ENCODE measurements at places on chromosomes 13 and 19. TPM values are rescaled to one million over a fixed set of nuclear protein-coding genes. Genes with fewer than 3 reads are reported as not detected.

Gene CYP4F12
- not detected for total RNA-seq

Gene ATP1A3
- 1.4 TPM for total RNA-seq

Gene NECTIN2
- total RNA-seq, result 0.08 TPM

Gene CGB8
- total RNA-seq, result not detected

Gene CASP14
- not detected for total RNA-seq

Gene ICAM3
- total RNA-seq, result 107 TPM

Gene THSD8
- 28.0 TPM for total RNA-seq

Gene BEST2
- total RNA-seq, result 0.12 TPM

Gene TRPC4
- not detected for total RNA-seq

Gene IFNL3
- not detected for total RNA-seq

Gene TSSK6
- total RNA-seq, result 3.0 TPM

Gene ZNF229
- 0.08 TPM for total RNA-seq

Gene REEP6
- total RNA-seq, result 1.4 TPM

Gene CBY2
- not detected for total RNA-seq

Gene TMEM238
- 9.7 TPM for total RNA-seq

Gene MZT1
- total RNA-seq, result 22.8 TPM

Gene GNG7
- 0.13 TPM for total RNA-seq

Gene TUBA3C
- not detected for total RNA-seq

Gene ACER1
- 0.24 TPM for total RNA-seq

Gene ZNF45
- total RNA-seq, result 13.1 TPM

Gene CKAP2
- 37.3 TPM for total RNA-seq

Gene ZNF730
- 0.21 TPM for total RNA-seq

Gene HSD17B14
- total RNA-seq, result 0.64 TPM

Gene MAST1
- 1.4 TPM for total RNA-seq

All from activated T-helper 1 cell treated with anti-CD3 and anti-CD28 coated beads, Interleukin-12 subunit alpha, Interleukin-12 subunit beta, Interleukin-2, Interleukin-4 antibody, amounts not matched to agents 30 ng/mL and 10 ng/mL and 1 ng/mL, durations not matched to agents 14 hours and 24 hours and 36 hours (primary cell).